Activated CD4-positive, CD25-positive, alpha-beta regulatory T cell (primary cell): ENCODE measurements at places on chromosomes 13 and 19.

- DNase-seq = no peak
These were observed 10.8 kb downstream of the POU4F1 start for GRCh38 chr13:78592584-78592983.

DNA sequence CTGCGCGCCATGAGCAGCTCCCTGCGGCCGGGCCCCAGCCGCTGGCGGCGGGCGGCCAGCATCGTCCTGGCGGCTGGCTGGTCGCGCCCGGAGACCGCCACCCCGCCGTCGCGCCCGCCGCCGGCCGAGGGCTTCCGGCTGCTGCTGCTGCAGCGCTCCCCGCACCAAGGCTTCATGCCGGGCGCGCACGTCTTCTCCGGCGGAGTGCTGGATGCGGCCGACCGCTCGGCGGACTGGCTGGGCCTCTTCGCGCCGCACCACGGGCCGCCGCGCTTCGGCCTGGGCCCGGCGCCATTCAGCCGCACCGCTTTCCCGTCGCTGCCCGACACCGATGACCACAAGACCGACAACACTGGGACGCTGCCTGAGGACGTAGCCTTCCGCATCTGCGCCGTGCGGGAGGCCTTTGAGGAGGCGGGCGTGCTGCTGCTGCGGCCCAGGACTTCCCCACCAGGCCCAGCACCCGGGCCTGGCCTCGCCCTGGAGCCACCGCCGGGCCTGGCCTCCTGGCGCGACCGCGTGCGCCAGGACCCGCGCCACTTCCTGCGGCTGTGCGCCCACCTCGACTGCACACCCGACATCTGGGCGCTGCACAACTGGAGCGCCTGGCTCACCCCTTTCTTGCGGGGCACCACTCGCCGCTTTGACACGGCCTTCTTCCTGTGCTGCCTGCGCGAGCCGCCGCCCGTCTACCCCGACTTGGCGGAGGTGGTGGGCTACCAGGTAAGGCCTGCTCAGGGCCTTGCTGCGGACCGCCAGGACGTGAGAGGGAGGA lies 518 bp downstream of the NUDT19 start:
- peak; percentile 17 for DNase-seq

DNA sequence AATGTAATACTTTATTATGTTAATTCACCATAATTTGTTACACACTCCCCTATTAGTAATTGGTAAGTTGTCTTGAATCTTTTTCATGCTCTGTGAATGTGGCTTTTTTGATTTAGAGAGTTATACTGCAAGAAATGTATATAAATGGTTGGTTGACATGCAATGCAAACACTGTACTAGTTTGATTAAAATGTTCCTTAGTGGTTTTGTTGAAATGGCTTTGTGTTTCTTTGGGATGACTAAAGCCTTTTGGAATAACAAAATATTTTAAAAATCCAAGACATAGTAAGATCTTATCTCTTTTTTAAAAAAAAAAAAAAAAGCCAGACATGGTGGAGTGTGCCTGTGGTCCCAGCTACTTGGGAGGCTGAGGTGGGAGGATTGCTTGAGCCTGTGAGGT lies 10.5 kb downstream of the LAMP1 start:
- no peak for DNase-seq

DNA sequence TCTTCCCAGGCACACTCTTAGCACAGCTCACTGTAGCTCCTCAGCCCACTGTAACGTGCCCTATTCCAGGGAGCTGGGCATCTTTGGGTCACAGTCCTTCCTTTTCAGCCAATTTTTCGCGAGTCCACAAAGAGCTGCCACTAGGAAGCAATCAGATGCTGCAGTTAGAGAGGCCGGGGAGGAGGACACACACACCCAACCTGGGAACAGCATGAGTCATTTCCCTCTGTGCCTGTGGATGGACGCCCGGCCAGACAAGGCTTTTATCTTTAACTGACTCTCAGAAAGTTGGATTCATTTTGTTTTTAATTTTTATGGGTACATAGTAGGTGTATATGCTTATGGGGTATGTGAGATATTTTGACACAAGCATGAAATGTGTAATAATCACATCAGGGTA lies 918.6 kb downstream of the UQCRFS1 start:
- DNase-seq = no peak

- no peak for DNase-seq
These were observed 14.2 kb downstream of the KLF5 start for GRCh38 chr13:73073050-73073449.

DNA sequence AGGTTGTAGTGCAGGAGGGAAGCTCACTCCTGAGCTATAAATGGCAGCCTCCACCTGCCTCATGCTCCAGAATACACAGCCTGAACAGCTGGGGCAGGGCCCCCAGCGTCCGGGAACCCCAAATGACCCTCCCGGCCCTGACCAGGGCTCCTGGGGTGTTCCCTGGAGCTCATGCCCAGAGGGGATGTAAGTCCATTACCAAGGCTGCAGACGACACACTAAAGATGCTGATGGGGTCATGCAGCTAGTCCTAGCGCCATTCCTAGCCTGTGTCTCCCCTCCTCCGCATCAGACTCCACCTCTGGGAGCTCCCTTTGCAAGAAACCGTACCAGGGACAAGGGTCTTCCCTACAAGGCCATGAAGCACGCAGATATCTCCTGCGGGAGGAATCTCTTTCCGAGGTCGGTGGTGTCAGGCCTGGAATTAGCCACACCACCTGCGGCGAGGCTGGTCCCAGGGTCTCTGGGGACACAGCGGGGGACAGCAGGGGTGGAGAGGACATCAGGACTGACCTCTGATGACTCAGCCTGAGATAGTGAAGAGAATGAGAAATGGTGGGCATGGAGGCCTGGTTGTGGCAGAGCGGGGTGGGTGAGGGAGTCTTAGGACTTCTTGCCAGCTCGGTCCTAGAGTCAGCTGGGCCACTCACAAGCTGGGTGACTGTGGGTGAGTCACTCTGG lies 11.9 kb upstream of the TPM4 start:
- no peak for DNase-seq

GRCh38 chr19:32619051-32619685 lies 38.2 kb downstream of the PDCD5 start:
- DNase-seq = no peak

DNA sequence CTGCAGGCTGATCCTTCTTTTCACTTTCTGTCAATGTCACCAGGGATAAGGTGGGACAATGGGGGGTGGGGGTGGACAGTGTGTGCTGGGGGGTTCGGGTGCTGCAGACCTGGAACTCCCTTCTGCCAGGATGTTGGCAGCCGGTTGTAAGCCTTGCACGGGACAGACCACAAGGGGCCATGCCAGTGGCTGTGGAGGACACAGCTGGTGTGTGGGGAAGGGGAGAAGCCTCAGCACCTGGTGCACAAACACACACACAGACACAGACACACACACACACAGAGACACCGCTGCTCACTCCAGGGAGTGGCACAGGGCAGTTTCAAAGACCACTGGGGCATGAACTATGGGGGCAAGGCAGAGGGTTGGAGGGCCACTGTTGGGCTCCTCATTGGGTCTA lies 3.6 kb downstream of the F2RL3 start:
- DNase-seq = no peak
